GM20000 (cell line): ENCODE measurements at places on chromosomes 5 and 9.

DNA sequence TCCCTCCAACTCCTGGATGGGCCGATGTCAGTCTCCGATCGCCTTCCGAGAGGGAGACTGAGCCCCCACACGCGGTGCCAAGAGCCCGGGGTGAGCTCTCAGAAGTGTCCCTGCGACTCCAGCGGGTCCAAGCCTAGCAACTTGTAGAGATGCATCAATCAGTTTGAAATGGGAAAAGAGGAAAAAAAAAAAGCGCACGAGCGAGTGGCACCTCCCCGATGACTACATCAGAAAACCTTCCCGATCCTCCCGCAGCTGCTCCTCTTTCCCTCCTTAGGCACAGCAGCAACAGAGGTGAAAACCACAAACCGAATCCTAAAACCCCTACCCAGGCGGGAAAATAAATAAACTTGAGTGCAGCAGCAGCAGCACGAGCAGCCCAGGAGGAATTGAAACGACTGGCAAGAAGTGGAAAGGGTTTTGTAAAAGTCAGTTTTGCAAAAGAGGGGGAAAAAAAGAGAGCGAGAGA, 1.0 kb upstream of the EFNA5 start:
- no peak for DNase-seq

DNA sequence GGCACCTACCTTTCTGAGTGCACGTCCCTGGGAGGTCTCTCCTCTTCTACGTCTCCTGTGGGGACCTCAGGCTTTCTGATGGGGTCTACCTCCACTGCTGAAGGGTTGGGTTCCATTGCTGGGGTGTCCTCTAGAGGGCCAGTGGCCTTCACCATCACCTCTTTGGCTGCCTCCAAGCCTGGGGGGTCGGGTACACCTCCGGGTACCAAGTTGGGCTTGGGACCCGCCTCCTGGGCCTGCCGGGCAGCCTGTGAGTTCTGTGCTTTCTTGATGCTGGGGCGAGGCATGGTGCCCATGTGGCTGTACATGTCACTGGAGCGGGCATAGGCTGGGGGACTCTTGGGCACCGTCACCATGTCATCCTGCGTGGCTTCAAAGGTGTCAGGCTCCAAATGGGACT, 4.5 kb downstream of the SH2D3C start:
- no peak for DNase-seq

DNA sequence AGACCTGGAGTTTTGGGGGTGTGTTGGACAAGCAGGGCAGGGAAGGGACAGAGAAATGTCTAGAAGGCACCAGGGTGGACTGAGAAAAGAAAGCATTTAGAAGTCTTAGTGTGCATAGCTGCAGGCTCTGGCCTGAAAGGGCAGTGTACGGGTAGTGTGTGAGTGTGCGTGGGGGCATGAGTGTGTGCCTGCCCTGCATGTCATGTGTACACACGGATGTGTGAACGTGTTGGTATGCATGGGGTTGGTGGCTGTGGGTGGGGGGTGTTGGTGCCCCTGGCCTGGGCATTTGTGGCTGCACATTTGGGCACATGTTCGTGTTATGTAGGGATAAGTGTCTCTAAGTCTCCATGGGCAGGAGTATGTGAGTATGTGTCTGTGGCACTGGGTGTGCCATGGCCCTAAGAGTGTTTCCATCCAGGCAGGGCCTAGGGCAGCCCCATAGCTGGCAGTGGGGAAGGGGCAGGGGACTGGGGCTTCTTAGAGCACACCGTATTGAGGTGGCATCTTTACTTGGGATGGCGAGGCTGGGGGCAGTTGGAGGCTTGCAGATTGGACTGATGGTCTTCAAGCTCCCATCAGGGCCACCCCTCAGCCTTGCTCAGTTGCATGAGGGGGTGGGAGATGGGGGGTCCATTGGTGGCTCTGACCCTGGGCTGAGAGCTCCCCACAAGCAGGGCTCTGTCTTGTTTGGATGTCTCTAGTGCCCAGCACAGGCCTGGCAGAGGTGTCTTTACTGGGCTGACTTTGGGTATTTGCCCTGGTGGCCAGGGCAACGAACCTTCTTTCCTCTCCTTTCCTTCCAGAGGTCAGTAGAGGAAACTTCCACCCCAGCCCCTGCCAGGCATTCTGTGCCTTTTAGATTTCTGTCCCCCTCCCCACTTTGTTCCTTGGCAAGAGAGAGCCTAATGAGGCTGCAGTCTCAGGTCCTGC, 15.0 kb downstream of the PSD2 start:
- no peak for DNase-seq

DNA sequence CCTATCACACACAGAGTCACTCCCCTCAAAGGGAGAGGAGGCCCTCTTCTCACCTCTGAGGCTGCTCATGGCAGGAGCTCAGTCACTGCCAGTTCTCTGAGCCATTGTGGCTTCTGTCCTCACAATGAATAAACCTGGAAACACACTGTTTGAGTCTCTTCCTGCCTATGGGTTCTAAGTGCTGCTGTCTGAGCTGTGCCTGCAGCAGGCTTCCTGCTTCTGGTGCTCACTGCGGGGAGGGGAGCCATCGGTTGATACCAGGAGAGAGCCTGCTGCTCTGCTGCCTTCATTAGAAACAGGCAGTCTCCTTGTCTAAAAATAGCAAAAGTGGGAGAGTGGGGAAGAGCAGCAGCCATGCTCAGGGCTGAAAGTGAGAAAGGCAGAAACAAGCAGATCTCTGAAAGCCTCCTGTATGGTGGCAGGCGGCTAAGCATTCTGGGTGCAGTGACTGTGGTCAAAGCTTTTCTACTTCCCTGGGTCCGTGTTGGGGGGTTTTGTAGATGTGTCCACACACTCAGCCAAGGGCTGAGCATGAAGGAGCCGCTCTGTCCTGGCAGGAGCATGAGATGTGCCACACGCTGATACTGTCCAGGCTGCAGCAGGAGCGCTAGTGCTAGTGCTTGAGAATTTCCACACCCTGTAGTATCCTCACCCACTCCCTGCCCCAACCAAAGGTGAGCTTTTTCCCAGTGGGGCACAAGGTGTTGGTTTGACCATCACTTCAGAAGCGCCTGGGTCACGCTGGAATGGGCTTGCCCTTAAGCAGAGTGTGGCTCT, 34.2 kb downstream of the PRKACG start:
- no peak for DNase-seq

DNA sequence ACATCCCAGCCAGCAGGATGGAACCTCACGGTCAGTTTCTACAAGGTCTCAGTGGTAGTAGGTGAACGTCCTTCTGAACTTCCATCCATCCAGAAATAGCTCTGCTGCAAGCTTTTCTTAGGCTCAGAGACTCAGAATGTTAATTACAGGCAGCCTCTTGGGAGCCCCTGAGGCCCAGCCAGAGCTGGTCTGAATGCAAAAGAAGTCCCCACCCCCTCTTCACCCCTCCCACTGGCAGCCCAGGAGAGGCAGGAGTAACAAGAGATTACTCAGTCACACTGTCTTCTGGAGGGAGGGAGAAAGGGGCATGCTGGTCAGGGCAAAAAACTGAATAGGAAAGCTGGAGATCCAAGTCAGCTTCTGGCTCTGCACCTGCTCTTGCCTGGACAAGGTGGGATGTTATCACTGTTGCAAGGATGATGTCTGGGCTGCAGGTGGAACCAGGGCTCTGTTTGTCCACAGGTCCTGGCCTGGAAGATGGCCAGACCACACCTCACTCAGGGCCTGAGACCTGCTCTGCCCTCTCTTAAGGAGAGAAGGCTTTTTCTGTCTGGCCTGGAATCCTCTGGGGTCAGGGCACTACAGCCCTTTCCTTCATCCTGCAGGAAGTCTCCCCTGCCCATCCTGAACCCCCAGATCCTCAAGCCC, 9.1 kb downstream of the ENHO start:
- no peak for DNase-seq

DNA sequence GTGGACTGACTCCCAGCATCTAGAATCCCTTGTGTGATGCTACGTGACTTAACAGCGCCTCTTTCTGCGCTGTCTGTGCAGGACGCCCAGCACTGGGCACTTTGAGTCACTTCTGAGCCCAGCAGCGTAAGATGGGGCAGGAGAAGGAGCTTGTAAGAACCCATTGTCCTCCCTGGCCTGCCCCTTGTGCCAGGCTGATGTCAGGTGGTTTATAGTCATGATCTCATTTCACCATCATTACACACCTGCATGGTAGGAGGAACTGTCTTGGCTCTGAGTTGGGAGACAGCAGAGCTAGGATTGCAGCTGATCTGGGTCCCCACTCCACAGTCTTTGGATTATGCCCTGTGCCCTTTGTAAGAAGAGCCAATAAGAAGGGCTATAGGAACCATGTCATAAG, 12.2 kb downstream of the ERGIC1 start:
- no peak for DNase-seq

GRCh38 chr9:128929560-128929959, 8.8 kb downstream of the PHYHD1 start:
- DNase-seq, result no peak

- no peak for DNase-seq
Observed at GRCh38 chr9:11141357-11141756, 528.6 kb upstream of the PTPRD start.

DNA sequence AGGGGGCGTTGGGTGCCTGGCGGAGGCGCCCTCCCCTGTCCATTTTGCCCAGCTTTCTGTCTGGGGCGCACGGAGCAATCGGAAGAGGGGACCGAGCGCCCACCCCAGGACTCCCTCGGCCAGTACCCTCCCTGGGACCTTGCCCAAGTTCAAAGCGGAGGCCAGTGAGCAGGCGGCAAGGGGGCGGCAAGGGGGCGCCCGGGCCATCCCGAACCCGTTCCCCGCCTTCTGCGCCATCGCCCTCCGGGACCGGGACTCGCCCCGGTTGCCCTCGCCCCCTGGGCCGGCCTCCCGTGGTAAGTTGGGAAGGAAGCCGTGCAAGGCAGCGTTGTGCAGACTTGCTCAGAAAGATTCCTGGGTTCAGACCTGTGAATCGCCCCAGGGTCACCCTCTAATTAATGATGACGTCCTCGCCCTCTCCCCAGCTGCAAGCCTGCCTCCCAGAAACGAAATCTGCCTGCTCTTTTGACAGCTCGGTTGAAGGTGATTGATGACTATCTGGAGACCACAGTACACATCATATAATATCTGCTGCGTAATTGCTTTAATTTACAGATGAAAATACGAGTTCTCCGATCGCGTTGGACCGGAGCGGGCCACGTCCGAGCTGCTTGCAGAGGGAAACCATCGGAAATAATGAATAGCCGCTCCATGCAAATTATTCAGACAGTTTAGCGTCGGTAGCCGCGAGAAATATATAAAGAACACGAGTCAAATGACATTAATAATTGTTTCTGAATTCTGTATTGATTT, 1.4 kb upstream of the IRX4 start:
- no peak for DNase-seq

- DNase-seq, result no peak
Observed at GRCh38 chr5:162529886-162530285, 462.3 kb downstream of the GABRG2 start.

GRCh38 chr9:137280474-137281344, 3.2 kb downstream of the TOR4A start:
- peak; percentile 87 for DNase-seq

DNA sequence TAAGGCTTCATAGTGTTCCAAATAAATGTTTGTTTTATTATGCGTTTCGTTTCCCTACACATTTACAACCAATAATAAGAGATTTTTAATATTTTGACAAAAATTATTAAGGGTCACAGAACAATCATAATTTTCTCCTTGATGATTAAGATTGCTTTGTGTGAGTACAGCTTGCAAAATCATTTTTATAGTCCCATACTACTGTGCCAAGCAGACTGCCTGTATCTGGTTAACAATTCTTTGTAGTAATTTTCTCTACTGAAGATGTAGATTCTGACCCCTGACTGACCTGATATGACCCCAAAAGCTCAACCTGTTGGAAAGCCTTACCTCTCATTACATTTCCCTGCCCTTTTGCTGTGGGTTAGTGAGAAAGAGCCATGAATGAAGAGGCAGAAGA, 311.9 kb upstream of the PIK3R1 start:
- no peak for DNase-seq

DNA sequence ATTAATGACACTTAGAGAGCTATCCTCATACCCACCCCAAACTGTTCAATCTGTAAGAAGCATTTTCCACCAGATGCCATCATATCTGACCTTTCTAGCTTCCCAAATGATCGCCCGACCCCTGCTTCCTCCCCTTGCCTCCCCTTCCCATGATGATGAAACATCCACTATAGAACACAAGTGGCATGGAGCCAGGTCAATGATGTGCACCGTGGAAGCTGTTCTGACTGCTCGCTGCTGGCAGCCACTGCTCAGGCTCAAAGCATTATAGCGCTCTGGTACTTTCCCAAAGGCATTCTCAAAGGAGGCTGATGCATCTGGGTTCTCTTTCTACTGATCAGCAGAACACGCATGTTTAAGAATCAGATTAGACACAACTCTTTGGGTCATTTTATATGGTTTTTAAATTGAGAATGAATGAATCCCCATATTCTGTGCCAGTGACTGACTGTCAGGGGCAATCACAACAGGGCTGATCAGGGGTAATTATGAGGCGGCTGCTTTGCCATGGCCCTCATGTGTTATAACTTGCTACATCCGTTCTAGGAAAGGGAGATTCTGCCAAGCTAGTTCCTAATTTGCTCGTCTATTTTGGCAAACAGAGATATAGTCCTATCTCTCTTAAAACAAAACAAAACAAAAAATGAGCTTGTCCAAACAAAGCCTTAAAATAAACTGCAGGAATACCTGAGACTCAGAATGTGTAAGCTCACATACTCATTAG, 343.7 kb downstream of the ENC1 start:
- DNase-seq, result no peak

GRCh38 chr9:21395778-21396717, 10.8 kb upstream of the IFNA2 start:
- peak; percentile 48 for DNase-seq

- no peak for DNase-seq
Observed at GRCh38 chr9:79134654-79135053, 437.1 kb upstream of the TLE4 start.

DNA sequence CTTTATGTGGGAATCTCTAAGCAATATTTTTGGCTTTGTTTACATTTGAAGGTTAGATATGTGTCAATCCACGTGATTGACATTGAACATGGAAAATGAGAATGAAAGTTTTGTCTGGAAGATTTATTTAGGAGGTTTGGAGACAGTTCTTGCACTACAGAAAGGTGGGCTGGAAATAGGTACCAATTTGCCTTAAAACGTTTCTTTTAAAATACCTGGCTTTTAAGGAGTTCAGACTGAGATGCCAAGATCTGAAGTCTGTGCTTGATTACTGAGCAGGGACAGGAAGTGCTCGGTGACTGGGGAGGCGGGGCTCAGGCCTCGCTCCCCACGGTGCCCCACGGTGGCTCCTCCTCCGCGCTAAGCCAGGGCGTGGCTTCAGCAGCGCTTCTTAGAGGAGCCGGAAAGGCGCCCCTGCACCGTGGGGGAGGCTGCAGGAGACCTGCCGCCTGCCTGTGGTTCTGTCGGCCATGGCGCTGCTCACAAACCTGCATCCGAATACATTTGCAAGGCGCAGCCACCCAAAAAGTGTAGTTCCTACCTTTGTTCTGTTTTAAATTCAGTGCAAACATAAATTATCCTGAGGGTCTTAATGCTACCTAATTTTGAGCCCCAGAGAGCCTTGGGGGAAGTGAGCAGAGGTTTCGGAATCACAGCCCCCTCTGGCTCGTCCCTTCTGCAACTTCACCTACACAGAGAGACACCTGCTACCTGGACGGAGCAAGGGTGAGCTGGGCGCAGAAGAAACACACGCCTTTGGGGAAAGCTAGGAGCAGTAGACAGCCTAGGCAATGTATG, 49.2 kb downstream of the USP20 start:
- peak; percentile 92 for DNase-seq

- DNase-seq, result peak; percentile 57
Observed at GRCh38 chr5:172834415-172835289, 601 bp downstream of the ERGIC1 start.

- DNase-seq, result no peak
Observed at GRCh38 chr5:119309326-119309725, 46.5 kb upstream of the TNFAIP8 start.

- DNase-seq, result no peak
Observed at GRCh38 chr5:73039082-73039481, 81.3 kb upstream of the TMEM171 start.
